Activated T-cell treated with anti-CD3 and anti-CD28 coated beads, Interleukin-2, amount 50 U/mL, for 1 hour (primary cell): ENCODE measurements at places on chromosomes 2 and 18.

- no peak for DNase-seq
Observed at GRCh38 chr2:7449298-7449697, 532.1 kb downstream of the RNF144A start.

DNA sequence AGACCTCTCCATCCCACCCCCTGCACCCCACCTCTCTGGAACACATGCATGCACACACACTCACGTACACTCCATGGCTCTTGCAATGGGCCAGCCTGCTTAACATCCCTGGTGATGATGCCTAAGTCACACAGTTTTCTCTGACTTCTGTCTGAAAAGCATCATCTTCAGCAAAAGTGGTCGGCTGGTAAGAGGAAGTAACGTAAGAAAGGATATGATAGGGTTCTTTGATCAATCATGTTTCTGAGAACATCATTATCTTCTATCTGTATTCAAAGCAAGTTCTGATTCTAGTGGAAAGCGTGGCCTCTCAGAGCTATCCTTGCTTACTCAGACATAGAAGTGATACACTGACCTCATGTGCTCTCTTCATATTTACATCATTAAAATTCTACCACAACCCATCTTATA, 11.4 kb upstream of the NDUFV2 start:
- DNase-seq: peak; percentile 45

GRCh38 chr2:229176136-229176535, 95.0 kb downstream of the PID1 start:
- DNase-seq: no peak

DNA sequence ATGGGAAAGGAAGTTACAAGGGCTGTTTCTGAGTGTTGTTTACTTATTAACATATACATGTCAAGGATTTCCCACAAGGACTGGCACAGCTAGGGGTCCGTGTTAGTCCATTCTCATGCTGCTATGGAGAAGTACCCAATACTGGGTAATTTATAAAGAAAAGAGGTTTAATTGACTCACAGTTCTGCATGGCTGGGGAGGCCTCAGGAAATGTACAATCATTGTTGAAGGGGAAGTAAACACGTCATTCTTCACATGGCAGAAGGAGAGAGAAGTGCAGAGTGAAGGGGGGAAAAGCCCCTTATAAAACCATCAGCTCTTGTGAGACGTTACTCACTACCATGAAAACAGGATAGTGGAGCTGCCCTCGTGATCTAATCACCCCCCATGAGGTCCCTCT, 128.9 kb upstream of the CELF4 start:
- no peak for DNase-seq

GRCh38 chr2:103963146-103963725, 890.7 kb upstream of the POU3F3 start:
- DNase-seq: no peak

GRCh38 chr2:223613017-223613950, 11.1 kb upstream of the SCG2 start:
- no peak for DNase-seq

- no peak for DNase-seq
Observed at GRCh38 chr2:25617948-25618646, 55.3 kb downstream of the DTNB start.

- no peak for DNase-seq
Observed at GRCh38 chr2:182866095-182866460, 359 bp downstream of the FRZB start.

GRCh38 chr2:239760596-239760995, 264.5 kb downstream of the NDUFA10 start:
- no peak for DNase-seq

DNA sequence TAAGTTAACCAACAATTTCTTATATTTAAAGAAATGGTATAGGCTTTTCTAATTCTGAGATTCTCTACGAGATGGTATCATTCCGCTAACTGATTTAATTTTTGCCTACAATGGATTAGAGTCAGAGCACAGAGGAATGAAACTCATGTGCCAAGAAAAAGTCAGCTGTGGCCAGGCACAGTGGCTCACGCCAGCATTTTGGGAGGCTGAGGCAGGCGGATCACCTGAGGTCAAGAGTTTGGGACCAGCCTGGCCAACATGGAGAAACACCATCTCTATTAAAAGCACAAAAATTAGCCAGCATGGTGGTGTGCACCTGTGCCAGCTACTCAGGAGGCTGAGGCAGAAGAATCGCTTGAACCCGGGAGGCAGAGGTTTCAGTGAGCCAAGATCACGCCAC, 17.0 kb upstream of the TTN start:
- no peak for DNase-seq

DNA sequence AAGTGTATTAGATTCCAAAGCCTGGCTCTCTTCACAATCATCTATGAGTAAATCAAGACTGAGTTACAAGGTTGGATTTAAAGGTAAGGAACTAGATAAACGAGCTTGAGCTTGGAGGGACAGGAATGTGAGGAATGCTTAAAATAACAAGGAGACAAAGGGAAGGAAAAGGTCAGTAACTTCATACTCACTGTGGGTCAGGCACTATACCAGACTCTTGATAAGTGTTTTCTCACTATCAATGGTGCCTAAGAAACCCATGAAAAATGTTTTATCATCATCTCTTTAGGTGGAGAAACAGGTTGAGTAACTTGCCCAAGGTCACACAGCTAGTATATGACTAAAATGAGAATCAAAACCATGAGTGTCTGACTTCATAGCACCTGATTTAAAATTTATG, 212.1 kb downstream of the CDH2 start:
- DNase-seq: no peak

DNA sequence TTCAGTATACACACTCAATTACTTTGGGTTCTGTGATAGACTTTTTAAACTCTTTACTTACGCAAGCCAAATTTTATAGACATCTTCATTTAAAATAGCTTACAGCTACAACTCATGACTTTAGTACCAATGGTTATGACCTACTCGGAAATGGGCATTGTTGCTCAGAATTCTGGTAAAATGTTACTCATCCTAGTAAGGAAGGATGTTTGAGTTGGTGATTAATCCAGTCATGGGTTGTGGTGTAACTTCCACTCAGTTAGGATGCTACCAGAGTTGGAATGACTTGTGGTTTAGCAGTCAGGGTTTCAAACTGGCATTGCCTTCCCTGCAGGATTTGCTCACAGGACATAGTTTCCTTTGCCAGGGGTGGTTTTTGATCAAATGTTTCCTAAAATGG, 7.4 kb upstream of the NPC1 start:
- no peak for DNase-seq

DNA sequence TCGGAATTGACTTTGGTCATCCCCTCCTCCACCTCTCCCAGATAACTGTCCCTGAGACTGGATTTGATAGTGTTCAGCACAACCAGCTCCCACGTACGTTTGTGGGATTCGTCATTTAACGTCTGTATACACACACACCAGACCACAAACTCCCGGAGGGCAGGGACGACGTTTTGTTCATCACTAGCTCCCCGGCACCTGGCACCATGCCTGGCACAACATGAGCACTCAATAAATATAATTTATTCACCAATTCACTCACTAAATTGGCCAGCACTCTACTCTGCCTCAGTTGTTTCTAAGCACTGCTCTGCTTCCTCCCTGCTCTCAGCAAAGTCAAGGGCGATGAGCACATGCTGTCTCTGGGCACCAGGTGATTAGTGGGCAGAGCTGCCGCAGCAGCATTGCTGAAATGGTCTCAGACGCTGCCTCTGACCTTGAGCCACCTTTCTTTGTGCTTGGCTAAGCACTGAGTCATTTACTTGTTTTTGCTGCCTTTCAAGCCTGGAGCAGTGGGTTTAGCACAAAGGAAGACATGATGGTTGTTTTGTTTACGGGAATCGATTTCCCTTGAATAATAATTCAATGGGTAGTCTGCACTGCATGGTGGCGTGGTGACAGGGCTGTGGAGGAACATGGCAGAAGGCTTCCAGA, 19.3 kb upstream of the LOXHD1 start:
- no peak for DNase-seq

- no peak for DNase-seq
Observed at GRCh38 chr2:199207011-199207410, 250.7 kb downstream of the SATB2 start.

DNA sequence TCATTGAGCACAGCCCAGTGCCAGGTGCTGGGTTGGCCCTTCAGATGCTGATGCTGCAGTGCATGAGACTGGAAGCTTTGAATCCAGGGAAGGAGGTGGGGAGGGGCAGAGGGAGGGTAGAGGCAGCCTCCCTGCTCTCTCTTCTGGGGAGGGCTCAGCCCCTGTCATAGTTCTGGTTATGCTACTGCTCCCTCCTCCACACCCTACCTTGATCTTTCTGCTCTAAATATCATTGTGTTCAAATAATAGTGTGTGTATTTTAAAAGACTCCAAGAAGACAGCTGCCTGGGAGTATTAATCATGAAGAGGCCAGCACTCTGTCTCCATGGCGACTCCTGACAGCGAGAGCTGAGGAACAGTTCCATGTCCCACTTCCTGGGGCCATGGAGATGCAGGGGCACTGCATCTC, 3.8 kb upstream of the EGR4 start:
- DNase-seq: no peak

GRCh38 chr2:11140492-11140891, 14.8 kb upstream of the SLC66A3 start:
- no peak for DNase-seq

- DNase-seq: no peak
Observed at GRCh38 chr2:139790807-139791752, 1010.9 kb upstream of the NXPH2 start.

DNA sequence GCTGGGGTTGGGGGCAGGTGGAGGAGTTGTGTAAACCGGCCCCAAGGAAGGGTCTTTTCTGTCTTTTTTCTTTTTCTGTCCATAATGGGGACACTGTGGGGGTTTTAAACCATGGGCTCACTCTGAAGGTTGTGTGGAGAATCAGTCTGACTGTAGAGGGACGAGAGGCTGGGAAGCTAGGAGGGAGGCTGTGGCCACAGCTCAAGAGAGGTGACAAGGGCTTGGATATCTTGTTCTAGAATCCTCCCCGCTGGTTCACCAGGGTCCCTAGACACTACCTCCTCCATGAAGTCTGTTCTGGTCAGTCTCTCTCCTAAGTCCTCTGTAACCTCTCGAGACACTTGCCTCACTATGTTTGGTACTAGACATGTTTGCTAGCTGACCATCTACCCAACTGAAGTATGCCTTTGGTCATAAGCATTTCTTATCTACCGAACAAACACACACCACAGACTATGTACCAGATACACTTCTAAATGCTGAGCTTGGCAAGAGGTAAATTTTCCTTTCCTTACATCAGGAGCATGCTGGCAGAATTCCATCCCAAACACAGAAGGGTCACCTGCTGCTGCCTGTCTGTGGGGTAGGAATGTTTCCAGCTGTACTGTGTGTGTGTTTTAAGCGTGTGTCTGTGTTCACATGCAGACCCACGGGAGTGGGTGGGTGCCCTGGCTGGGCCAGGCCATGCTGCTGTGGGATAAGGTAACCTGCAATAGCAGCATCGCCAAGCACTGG, 69.6 kb upstream of the MGAT4A start:
- no peak for DNase-seq

DNA sequence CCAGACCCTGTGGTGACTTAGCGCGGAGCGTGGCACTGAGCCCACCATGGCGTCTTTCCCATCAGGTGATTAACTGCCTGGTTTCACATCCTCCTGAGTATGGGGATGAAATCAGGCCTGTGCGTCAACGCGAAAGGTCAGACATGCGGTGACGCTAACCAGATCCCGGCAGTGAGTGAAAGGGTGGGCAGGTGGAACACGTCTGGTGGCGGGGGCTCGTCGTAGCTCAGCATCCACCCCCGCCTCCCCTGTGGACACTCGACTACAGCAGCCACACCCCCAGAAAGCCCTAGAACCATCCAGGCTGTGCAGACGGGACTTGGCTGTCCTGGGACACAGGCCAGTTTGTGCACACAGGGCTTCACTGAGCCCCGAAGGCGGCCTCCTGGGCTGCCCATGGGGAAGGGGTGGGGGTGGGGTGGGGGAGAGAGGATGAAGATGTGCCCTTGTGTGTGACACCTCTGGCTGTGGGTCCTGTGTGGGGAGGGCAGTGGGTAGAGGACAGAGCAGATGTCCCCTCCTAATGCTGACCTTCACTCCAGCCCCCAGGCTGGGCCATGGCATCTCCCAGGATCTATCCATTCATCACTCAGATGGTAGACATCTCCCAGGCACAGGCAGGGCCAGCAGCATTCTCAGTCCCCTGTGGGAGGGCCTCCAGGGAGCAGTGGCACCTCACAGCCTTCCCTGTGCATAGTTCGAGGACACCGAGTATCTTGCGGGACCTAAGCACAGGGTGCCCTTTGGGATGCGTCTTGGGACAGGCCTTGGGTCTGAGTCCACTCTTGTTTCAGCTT, 27.5 kb downstream of the RAMP1 start:
- DNase-seq: no peak

GRCh38 chr18:23062011-23062410, 73.3 kb upstream of the CABLES1 start:
- no peak for DNase-seq

- no peak for DNase-seq
Observed at GRCh38 chr18:42028247-42028832, 73.3 kb downstream of the PIK3C3 start.

GRCh38 chr2:98801286-98801685, 70.4 kb upstream of the MGAT4A start:
- DNase-seq: no peak

- DNase-seq: no peak
Observed at GRCh38 chr18:3402982-3403451, 47.0 kb upstream of the TGIF1 start.

DNA sequence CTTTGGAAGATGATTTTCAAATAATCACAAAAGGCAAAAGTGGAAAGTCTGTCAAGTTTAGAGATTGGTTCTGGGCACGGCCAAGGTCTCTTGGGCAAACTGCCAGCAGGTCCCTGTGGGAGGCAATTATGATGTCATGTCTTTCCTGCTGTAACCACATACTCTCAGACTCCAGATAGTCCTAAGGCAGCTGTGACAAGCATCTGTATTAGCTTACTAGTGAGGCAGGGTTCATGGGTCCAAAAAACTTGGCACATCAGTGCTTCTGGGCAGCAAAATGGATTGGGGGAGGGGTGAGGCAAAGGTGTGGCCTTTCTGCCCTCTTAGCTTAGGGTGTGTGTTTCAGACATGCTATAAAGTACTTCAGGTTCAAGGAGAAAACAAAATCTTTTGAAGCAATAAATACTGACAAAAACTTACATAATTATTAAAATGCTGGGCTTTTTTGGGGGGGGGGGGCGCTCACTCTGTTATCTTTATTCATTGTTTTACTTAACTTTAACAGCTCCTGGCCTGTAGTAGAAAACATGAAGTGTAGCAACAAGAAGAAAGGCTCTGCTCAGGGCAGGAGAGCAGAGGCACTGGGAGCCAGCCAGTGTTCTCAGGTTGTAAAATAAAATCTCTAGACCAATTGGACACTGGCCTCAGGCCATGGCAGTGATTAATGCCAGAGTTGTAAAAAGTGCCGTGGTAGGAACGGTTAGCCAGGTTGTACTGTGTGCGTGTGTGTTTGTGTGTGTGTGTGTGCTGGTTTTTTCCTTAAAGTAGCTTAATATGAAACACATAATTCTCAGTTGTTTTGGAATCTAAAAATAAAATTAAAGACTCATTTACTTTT, 14.3 kb upstream of the TANC1 start:
- DNase-seq: no peak

GRCh38 chr2:236121546-236121945, 46.6 kb downstream of the GBX2 start:
- DNase-seq: no peak

GRCh38 chr2:174794851-174795374, 30.6 kb upstream of the CHRNA1 start:
- no peak for DNase-seq

GRCh38 chr18:67509741-67510391, 6.7 kb downstream of the DSEL start:
- no peak for DNase-seq

- DNase-seq: no peak
Observed at GRCh38 chr18:44871771-44872170, 191.1 kb downstream of the SETBP1 start.

- DNase-seq: no peak
Observed at GRCh38 chr18:22639026-22639463, 221.3 kb upstream of the CTAGE1 start.

- DNase-seq: no peak
Observed at GRCh38 chr18:27887287-27887686, 289.6 kb downstream of the CDH2 start.
